Stimulated activated CD4-positive, alpha-beta T cell treated with anti-CD3 and anti-CD28 coated beads, Interleukin-12 subunit alpha, Interleukin-12 subunit beta, amount 100 ng/mL, for 48 hours (primary cell): ENCODE measurements at places on chromosomes 2 and 18.

- no peak for DNase-seq
Observed at GRCh38 chr2:102880731-102881130, 118.9 kb downstream of the TMEM182 start.

GRCh38 chr18:27825689-27826088 lies 351.2 kb downstream of the CDH2 start:
- no peak for DNase-seq

DNA sequence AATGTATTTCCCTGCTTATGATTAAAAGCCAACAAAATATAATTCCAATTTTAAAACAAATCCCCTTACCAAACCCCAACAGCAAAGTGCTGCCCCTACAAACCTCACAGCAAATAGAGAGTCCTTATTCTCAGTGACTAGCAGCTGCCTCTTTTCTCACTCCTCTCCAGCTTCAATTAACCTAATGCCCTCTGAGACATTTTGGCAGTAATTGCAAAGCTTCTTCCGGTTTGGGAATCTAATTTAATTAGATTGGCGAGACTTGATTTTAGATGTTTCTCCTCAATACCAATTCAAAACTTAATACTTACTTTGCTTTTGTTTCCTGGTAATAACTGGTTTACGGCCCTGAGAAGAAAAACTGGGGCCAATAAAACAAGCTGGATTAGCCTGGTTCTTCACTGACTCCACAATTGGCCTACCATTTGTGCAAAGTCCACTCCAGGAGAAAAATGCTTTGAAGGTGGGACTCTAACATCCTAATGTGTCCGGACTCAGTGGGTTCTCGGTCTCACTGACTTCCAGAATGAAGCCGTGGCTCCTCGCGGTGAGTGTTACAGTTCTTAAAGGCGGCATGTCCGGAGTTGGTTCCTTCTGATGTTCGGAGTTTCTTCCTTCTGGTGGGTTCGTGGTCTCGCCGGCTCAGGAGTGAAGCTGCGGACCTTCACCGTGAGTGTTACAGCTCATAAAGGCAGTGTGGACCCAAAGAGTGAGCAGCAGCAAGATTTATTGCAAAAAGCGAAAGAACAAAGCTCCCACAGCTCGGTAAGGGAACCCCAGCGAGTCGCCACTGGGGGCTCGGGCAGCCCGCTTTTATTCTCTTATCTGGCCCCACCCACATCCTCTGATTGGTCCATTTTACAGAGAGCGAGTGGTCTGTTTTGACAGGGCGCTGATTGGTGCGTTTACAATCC lies 52.8 kb downstream of the SLC35F5 start:
- no peak for DNase-seq

DNA sequence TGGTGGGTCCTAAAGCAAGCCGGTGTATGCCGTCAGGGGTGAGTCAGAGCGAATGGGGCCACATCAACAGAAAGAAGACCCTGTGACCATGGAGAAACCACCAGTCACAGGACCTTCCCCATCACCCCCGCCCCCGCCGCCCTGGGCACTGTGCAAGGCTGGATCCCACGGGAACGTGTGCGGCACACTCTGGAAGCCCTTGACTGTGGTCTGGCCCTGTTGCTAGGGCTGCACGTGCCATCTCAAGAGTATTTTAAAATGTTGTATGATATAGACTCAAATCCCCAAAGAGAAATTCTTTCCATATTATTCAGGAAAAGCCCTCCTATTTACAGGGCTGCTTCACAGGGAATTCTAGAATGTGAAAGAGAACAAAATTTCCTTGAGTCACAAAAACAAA lies 174.8 kb downstream of the BCL2 start:
- DNase-seq: no peak

- no peak for DNase-seq
Observed at GRCh38 chr2:229445019-229445418, 173.9 kb upstream of the PID1 start.

DNA sequence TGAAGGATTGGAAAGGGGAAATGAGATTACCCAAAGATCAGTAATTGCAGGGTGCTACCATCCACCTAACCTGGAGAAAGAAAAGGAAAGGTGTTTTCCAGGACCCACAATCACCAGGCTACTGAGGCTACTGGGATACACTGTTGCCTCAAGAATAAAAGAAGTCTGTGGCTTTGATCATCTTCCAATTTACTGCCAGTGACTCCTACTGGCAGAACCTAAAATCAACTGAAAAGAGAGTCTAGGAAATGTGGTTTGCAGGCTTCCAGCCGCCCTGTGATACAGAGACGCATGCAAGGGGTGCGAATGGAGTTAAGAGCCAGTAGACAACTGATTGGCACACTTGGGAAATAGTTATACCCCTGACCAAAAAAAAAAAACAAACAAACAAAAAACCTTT lies 16.6 kb upstream of the TTL start:
- no peak for DNase-seq

- DNase-seq: no peak
Observed at GRCh38 chr2:238987352-238987981, 139.6 kb downstream of the TWIST2 start.

DNA sequence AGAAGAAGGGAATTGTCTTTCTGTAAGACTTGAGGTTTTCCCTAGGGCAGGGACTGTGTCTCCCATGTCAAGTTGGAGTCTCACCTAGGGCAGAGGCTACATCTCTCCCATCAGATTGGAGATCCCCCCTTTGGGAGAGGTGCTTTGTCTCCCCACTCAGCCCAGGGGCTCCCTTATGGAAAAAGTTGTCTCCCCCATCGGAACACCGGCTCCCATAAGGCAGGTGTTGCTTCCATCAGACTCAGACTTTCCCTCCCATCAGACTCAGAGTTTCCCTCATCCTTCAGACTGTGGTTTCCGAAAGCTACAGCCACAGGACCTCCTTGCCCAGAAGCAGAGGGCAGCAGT lies 5.8 kb downstream of the ANKRD53 start:
- DNase-seq: no peak

DNA sequence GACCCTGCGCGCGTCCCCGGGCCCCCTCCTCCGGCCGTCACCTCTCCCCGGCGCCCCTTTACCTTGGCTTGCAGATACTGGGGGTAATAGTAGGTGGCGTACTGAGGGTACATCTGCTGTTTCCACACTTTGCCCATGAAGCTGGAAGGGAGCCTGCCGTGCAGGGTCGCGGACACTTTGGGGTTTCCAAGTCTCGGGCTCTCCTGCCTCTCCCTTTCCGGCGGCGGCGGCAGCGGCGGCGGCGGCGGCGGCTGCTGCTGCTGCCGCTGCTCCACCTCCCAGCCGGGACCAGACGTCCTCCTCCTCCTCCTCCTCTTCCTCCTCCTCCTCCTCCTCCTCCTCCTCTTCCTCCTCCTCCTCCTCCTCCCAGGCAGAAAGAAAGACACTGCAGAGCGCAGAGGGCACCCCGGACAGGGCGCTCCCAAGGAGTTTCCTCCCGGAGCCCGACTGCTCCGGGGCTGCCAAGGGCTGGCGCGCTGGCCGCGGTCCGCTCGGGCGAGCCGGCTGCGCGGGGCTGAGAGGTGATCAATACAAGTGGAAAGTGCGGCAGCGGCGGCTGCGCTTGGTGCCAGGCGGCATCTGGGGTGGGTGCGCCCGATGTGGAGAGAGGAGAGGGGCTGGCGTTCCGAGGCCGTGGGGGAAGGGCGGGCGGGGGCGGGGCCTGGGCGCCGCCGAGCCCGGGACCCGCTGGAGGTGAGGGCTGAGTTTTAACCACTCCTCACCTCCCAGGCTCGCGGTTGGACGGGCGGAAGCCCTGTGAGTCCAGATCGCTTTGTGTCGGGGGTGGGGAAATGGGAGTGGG lies at the start of gene RBMS1:
Gene RBMS1, minus strand, starts transcription at position 581 of the 802 bp plus-strand sequence. Its CDS starts 444 bp downstream, at position 137.
- no peak for DNase-seq

DNA sequence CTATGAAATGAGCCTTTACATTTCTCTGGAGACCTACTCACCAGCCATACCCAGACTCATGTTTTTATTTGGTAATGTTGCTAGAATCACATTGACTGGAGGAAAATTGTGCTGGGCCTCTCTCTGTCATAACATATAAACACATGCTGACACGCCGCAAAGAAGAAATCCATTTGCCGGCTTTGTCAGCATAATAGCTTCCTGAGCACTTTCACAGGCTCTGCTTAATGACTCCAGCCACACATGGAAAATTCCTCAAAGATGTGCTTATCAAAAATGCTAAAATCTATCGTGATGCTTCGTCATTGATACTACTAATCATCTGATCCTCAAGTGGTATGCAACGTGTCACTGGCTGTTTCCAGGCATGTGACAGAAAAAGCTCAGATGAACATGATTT lies 63.1 kb downstream of the RND3 start:
- DNase-seq: no peak

- DNase-seq: no peak
Observed at GRCh38 chr2:21772624-21773023, 648.9 kb downstream of the TDRD15 start.

DNA sequence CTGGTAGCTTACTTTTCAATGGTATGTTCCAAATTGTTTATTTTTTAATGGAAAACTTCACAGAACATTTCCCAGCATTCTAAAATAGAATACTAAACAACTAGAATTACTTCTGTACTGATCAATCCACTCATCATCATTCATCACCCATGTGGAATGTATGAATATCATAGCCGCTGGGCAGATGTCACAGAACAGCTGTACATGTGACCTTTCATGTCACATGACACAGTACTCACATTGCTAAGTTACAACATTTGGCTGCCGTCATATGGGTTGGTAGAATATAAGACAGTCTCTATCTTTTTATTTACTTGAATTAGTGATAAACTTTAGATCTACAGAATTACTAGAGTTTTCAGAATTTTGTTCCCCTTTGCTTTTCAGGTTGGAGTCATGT lies 387.6 kb downstream of the ZEB2 start:
- no peak for DNase-seq
